ENCODE measurements at places on chromosomes 7 and 10.

DNA sequence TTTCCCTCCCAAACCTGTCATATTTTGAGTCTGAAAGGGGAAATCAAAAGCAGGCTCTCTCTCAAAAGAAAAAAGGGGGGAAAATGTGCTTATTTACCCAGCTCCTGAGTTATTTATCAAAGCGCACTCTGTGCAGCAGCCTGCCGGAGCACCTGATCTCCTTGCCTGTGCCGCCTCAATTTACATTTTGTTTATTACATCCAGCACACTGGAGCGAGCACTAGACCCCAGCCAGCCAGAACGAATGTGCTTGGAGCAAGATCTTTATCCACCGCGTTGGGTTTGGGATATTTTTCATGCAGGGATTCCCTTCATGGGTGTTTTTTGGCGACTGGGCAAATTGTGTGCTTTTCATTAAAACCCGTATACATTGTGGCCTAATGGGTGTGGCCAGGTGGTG lies 161.9 kb upstream of the INSYN2A start:
- no peak for DNase-seq

- peak; percentile 63 for DNase-seq
Measured at GRCh38 chr10:94069884-94070283, 76.2 kb downstream of the PLCE1 start.

GRCh38 chr7:127680983-127681382 lies 29.0 kb downstream of the SND1 start:
- DNase-seq: no peak

- DNase-seq: no peak
Measured at GRCh38 chr10:110618230-110618610, 25.9 kb upstream of the RBM20 start.

- no peak for DNase-seq
Measured at GRCh38 chr7:27438881-27439589, 196.4 kb downstream of the EVX1 start.

DNA sequence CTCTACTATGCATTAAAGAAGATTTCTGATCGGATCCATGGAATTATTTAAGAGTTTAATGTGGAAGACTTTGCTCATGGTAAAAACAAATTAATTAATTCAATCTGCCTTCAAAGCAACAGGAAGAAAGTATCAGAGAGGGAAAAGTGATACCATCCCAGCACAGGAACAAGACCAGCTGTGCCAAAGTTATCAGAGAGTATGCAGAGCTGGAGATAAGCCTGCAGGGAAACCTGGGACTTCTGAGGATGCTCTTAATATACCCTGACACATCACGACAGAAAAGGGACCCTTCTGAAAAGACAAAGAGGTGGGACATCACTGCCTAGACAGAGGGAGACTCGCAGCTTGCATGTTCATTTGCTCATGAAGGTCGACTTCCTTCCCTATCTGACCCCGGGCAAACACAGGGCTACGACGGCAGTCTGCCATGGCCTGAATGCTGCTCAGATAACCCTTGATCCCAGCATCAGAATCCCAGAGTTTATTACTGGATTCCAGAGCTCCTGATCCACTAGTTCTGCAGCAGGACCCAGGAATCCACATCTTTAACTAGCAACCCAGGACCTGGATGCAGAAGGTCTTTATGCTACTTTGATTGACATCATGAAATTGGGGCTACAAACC lies 29.5 kb downstream of the FAM171A1 start:
- DNase-seq: no peak

- no peak for DNase-seq
Measured at GRCh38 chr10:113261611-113262091, 291.2 kb upstream of the HABP2 start.
